Fibroblast of lung (primary cell): ENCODE measurements at places on chromosomes 4 and X. TPM values are rescaled to one million over a fixed set of nuclear protein-coding genes. Genes with fewer than 3 reads are reported as not detected.

The AKAP4 gene
- total RNA-seq: not detected in 2 replicates

GRCh38 chrX:5867778-5868177 lies 360.9 kb downstream of the NLGN4X start:
- DNase-seq: no peak
- no peaks in the 10 kb centered on the region for H3K36me3 ChIP-seq
- H3K4me1 ChIP-seq: no peaks in the 10 kb centered on the region
- H3K27me3 ChIP-seq: no peaks in the 10 kb centered on the region

The TMEM31 gene
- total RNA-seq: not detected in 2 replicates

- DNase-seq: no peak
- H3K27me3 ChIP-seq: no peaks in the 10 kb centered on the region
- no peak overlapping the region for H3K27ac ChIP-seq
- no peaks in the 10 kb centered on the region for H3K4me1 ChIP-seq
- H3K36me3 ChIP-seq: no peaks in the 10 kb centered on the region
Observed at GRCh38 chr4:181677621-181678020, 565.6 kb upstream of the TENM3 start.

The GPR82 gene
- total RNA-seq: not detected in 2 replicates

GRCh38 chrX:46294234-46294633 lies 251.0 kb downstream of the ZNF674 start:
- no peak overlapping the region for H3K27ac ChIP-seq
- H3K4me3 ChIP-seq: no peak overlapping the region
- DNase-seq: no peak
- H3K27me3 ChIP-seq: no peaks in the 10 kb centered on the region
- no peaks in the 10 kb centered on the region for H3K36me3 ChIP-seq

GRCh38 chrX:10208281-10208856 lies 51.6 kb downstream of the CLCN4 start:
- no peak for DNase-seq
- H3K27me3 ChIP-seq: no peaks in the 10 kb centered on the region
- no peaks in the 10 kb centered on the region for H3K4me1 ChIP-seq
- H3K27ac ChIP-seq: no peak overlapping the region
